ENCODE measurements at places on chromosomes 5 and 9. TPM values are rescaled to one million over a fixed set of nuclear protein-coding genes. Genes with fewer than 3 reads are reported as not detected.

PRRX2 gene
- 8.3 TPM for total RNA-seq

DNA sequence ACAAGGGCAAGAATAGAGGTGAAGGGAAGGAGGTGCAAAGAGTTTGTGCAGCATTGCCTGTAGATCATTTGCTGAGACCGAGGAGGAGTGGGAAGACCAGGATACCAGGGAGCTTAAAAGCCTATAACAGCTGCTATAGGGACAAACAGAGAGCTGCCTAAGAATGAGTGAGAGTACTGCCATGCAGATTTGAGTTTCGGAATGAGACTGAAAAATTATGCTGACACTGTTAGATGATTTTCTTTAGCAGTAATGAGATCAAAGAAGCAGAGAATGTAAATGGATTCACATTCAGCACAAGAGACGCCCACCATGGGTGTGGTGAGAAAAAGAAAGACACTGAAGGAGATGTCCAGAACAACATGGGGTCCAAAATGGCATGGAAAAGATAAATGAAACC, 69.7 kb downstream of the EPB41L4A start:
- DNase-seq, result no peak

GRCh38 chr9:13383216-13383615, 103.7 kb upstream of the MPDZ start:
- DNase-seq, result no peak

IRX1 gene
- 1.8 TPM for total RNA-seq

DNA sequence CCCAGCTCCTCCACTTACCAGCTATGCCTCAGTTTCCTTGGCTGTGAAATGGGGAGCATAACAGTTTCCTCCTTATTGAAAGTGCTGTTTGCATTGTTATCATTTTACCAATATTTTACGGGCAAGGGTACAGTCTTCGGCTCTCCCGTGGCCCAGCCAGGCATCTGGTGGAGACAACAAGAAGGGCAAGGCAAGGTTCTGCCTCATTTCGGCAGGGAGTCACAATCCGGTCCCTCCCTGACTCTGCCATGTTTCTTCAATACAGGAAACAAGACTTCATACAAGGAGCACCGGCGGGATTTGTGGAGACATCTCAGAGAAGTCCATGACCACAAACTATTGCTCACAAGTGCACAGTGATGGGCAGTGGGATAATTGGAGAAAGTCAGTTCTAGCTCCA, 174.0 kb downstream of the FGF18 start:
- no peak for DNase-seq
